ENCODE measurements at places on chromosomes 6 and 20.
A peak's percentile ranks its signal among the peaks of the same experiment; 100 is the strongest.

DNA sequence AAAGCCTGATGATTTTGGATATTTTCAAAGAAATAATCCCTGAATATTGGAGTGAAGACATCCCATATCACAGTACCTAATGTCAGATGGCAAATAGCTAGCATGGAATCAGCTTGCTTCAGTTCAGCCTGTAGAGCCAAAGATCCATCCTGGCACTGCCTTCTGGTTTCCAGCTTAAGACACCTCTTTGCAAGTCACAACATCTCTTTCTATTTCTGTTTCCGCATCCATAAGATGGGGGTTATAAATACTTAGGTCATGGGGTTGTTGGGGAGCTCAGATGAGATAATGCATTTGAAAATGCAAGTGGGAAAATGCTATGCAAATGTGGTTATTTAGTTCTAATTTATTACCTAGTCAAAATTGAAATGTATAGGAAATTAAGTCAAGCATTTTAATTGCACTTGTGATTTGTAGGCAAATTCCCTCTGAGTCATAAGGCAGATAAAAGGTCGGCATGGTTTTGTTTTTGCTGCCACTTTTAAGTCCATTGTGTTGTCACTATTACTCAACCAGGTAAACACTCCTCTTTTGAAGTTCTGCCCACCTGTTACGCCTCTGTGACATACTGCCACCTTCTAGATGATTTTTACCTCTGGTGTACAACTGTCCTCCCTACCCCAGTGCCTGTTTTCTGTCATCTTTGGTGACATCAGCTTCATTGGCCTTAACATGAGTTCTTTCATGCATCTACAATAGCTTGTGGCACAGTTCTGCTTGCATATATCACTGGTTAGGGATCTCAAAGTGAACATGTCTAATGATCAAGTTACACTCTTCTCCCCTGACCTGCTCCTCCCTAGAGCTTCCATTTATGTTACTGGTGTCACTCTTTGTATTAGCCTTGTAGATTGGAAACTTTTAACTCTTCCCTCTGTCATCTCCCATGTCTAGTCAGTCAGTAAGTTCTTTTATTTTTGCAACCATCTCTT is 96.6 kb downstream of the CDKAL1 start:
- no peak for DNase-seq

DNA sequence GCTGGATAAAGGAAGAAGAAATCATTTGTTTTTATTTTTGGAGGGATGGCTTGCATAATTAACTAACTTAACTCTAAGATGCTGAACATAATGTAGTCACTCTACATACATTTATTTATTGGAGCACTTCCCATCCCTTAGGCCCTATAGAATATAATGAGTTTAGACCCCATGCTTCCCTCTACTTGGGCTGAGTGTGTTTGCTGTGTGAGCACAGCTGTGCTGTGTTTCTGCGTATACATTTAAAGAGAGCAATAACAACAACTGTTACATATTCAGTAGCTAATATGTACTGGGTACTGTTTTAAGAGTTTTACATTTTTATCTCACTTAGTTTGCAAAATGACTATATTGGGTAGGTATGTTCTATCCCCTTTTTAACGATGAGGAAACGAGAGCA is 736.6 kb upstream of the NRSN1 start:
- DNase-seq, result no peak

- DNase-seq, result no peak
Observed at GRCh38 chr6:134453792-134454510, 136.0 kb upstream of the SGK1 start.

GRCh38 chr20:13432126-13432525 is 206.6 kb downstream of the TASP1 start:
- no peak for DNase-seq

DNA sequence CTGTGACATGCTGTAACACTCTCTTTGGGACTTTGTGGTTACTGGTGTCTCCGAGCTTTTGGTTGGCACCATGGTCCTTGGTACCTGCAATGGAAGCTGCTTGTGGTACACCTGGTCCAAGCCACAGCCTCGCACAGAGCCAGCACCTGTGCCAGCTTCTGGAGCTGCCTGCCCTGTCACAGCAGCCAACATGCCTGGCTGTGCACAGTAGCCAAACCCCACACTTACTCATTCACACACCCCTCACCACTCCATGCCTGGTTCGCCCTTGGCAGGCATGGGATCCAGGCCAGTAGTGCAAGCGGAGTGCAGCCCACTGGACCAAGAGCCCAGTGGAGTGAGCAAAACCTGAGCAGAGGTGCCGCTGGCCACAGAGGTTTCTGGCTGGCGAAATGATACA is 459.9 kb downstream of the TBC1D32 start:
- no peak for DNase-seq

- DNase-seq, result no peak
Observed at GRCh38 chr6:48775157-48775556, 664.2 kb upstream of the PTCHD4 start.

DNA sequence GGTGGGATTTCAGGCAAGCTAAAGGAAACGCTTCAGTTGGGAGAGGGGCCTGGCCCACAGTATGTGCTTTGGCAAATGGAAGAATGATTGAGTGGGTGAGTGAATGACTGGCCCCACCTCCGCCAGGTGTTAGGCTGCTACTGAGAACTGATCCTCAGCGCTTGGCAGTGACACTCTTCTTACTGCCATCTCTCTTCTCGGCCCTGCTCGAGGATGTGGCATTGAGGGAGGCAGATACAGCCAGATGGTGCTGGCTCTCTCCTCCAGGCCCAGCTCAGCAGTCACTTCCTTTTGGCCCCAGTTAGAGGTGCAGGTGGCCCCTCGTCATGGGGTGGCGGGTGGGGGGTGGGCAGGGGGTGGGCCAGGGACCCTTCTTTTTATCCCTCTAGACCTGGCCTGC is 38.9 kb upstream of the KCNK5 start:
- DNase-seq, result no peak

- peak; percentile 49 for DNase-seq
Observed at GRCh38 chr6:139161817-139162284, 27.0 kb downstream of the HECA start.

- no peak for DNase-seq
Observed at GRCh38 chr6:54107470-54108090, 3.7 kb upstream of the MLIP start.

GRCh38 chr20:57445774-57446173 is 54.6 kb downstream of the RBM38 start:
- DNase-seq, result no peak

DNA sequence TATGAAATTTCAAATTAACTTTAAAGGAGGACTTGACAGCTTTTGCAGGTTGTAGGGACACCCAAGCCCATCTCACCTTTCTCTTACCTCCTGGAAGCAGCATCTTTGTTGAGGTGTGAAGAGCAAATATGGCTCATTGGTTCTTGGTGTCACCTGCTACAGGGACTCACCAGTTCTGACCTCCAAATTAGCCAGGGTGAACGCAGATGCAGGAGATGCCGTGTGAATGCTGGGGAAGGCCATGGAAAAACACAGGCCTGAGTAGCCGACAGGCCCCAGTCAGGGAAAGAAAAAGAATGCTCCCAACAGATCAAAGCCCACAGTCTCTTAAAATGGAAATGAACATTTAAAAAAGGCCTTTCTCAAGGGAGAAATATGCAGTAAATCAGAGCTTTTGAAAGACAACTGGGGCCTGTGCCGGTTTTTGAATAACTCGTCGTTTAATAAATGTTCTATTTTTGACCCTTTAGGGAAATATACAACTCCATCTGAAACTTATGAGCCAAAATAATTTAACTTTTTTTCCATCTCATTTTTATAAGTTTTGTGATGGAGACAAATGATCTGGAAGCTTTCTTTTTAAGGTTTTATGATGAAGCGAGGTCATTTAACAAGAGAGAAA is 167.5 kb downstream of the CD83 start:
- no peak for DNase-seq

DNA sequence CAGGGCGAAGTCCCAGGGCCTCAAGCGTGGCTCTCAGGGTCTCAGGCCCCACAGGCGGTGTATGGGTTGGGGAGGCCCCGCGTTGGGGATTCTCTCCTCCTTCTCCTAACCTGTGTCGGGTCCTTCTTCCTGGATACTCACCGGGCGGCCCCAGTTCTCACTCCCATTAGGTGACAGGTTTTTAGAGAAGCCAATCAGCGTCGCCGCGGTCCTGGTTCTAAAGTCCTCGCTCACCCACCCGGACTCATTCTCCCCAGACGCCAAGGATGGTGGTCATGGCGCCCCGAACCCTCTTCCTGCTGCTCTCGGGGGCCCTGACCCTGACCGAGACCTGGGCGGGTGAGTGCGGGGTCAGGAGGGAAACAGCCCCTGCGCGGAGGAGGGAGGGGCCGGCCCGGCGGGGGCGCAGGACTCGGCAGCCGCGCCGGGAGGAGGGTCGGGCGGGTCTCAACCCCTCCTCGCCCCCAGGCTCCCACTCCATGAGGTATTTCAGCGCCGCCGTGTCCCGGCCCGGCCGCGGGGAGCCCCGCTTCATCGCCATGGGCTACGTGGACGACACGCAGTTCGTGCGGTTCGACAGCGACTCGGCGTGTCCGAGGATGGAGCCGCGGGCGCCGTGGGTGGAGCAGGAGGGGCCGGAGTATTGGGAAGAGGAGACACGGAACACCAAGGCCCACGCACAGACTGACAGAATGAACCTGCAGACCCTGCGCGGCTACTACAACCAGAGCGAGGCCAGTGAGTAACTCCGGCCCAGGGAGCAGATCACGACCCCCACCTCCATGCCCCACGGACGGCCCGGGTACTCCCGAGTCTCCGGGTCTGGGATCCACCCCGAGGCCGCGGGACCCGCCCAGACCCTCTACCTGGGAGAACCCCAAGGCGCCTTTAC is at the start of gene HLA-G:
TSS of gene HLA-G (plus strand) at position 247 of the 892 bp plus-strand sequence. CDS start at position 267, 20 bp downstream.
- DNase-seq, result no peak

GRCh38 chr20:14512839-14513238 is 175.4 kb upstream of the FLRT3 start:
- DNase-seq, result no peak

- DNase-seq, result no peak
Observed at GRCh38 chr20:43525021-43525420, 17.5 kb downstream of the L3MBTL1 start.

GRCh38 chr20:38995536-38996044 is 33.4 kb downstream of the DHX35 start:
- no peak for DNase-seq

DNA sequence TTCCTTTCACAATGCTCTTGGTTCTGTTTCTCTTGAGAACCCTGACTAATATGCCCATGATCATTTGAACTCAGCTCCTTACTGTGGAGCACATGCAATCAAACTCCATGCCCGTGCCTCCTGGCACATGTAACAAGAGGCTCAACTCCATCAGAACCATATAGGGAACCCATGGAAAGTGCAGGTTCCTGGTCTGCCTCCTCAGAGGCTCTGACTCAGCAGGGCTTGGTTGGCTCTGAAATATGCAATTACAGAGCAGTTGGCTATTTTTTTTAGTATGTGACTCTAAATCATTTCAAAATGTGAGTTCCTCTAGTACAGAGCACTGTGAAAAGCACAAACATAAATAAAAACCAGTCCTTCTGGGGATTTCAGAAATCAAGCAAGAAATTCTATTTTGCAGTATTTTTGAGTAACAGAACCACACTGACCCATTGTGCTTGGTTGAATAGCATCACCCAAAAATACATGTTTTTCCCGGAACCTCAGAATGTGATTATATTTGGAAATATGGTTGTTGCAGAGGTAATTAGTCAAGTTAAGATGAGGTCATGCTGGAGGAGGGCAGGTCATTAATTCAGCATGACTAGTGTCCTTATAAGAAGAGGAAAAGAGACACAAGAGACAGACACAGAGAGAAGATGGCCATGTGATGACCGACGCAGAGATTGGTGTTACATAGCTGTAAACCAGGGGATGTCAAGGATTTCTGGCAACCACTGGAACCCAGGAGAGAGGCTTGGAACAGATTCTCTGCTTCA is 13.2 kb upstream of the MAP3K4 start:
- no peak for DNase-seq

GRCh38 chr6:151325075-151326050 is 66.0 kb downstream of the ZBTB2 start:
- DNase-seq, result peak; percentile 3

GRCh38 chr6:169545982-169546381 is 155.8 kb downstream of the WDR27 start:
- no peak for DNase-seq

- DNase-seq, result no peak
Observed at GRCh38 chr20:10074513-10074912, 39.7 kb downstream of the ANKEF1 start.

- DNase-seq, result peak; percentile 23
Observed at GRCh38 chr6:142819603-142820337, 125.2 kb downstream of the HIVEP2 start.

- peak; percentile 3 for DNase-seq
Observed at GRCh38 chr20:43514648-43514999, 7.1 kb downstream of the L3MBTL1 start.

- DNase-seq, result no peak
Observed at GRCh38 chr6:137871831-137872454, 4.9 kb downstream of the TNFAIP3 start.

- no peak for DNase-seq
Observed at GRCh38 chr20:46243707-46244628, 64.3 kb downstream of the CDH22 start.

DNA sequence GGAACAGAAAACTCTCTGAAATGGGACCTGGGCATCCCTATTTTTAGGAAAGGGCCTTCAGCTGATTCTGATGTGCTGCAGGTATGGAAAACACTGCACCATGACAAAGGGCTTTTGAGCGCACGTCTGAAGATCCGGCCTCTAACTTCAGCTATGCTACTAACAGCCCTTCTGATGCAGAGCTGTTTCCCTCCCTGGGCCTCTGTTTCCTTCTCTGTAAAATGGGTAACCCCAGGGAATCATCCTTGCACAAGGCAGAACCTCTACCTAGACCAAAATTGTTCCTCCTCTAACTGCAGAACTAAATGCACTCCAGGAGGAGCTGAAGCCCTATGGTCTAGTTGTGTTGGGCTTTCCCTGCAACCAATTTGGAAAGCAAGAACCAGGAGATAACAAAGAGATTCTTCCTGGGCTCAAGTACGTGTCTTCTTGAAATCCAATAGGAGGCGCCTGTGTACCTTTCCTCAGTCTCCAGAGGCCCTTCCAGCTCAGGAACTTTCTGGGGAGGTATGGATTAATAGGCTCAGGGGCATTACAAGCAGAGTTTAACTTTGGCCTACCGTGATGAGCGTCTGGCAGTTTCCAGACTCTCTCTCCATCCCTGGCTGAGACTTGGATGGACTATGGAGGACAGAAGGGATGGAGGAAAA is 5.9 kb downstream of the GPX5 start:
- no peak for DNase-seq

GRCh38 chr6:37239526-37239925 is 18.0 kb upstream of the TBC1D22B start:
- no peak for DNase-seq

DNA sequence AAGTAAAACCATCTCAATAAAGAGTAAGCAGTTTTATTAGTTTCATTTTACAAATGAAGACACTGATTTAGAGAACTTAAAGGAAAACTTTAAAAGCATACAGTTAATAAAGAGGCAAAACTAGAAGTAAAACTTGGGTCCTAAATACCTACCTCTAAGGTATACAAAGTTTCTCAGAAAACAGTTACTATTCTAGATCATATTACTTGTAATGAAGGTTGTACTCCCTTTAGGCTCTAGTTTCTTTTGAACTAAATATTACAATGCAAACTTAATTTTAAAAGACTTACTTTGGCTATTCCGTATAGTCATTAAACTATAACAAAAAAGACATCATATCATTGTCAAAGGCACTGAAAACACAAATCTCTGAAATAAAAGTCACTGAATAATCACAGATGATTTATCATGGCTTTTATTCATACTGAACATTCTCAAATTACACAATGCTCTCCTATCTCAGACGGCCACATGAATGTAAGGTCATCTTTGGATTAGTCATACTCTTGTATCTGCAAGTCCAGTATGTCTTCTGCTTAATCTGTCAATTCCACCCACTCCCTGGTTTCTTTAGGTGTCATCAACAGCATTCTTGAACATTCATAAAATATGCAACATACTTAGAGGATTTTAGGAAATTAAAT is 361.6 kb upstream of the RUNX2 start:
- no peak for DNase-seq

- no peak for DNase-seq
Observed at GRCh38 chr6:13624871-13625288, 9.7 kb downstream of the NOL7 start.

Measured in effector memory CD4-positive, alpha-beta T cell (primary cell).